SJSA1 (cell line): ENCODE measurements at places on chromosomes 3 and 15. TPM values are rescaled to one million over a fixed set of nuclear protein-coding genes. Genes with fewer than 3 reads are reported as not detected.

DNA sequence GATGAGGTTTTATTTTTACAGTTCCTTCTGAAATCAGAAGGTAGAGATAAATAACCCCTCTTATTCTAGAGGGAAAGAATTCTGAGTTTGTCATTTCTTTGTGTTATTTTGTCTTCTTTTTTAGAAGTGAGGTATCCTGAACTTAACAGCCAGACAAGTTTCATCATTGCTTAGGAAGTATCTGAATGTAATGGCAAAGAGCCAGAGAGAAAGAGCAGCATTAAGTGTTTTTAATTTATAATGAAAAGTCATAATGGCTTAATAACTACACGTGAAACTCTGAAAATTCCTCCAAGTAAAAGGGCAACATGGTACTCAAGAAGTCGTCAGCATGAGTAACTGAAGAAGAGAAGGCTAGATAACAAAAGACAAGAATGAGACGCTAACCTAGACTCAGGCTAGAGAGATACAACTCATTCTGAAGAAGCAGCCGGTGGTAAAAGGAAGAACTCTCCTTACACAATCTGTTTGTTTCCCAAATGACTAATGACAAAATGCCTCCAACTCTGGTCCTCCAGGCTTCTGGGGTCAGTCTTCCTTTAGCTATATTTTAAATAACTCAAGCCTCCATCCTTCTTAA, 116.2 kb upstream of the NECTIN3 start:
- DNase-seq = no peak

LMCD1 gene
- 6.0 and 15.6 TPM in 2 replicates for total RNA-seq

DNA sequence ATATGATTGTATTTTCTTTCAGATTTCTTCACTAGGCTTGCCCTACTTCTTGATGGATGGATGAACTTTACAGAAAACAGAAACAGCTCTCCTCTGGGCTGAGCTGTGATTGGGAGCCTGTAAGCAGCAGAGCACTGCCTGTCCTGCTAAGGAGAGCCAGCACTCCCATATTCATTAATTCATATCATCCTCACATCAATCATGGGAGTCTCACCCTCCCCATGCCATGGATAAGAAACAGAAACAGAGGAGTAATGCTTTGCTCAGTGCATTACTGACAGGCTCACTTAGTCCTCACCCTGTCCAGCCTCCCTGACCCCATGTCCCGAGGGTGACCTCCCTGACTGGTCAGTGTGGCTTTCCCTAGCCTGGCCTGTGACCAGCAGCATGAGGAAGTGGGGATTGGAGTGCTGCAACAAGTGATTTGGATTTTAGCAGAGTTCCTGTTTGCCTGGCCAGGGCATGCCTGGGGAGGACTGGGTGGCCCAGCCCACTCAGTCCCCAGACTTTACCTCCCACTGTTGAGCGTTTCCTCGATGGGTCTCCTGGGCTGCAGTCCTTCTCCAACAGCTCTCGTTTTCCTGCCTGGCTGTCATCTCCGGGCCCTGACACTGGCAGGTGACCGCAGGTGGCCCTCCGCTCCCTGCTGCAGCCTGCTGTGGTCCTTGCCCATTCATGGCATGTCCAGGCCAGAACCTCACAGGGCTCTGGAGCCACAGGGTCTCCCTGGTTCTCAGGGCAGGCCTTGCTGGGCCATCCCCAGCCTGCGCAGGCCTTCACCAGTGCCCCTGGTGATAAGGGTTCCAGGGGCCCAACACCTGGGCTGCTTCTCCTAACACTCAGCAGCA, 1.3 kb upstream of the TMIE start:
- DNase-seq = no peak

GRCh38 chr3:144241404-144241803, 269.8 kb downstream of the DIPK2A start:
- no peak for DNase-seq

SLC28A1 gene
- total RNA-seq = not detected in 2 replicates

KCNH8 gene
- not detected in 2 replicates for total RNA-seq

- DNase-seq = no peak
Observed at GRCh38 chr3:139482206-139482605, 5.9 kb upstream of the RBP2 start.

ADAMTS17 gene
- total RNA-seq = 0.32 and 0.50 TPM in 2 replicates

VPS18 gene
- total RNA-seq = 35.5 and 40.8 TPM in 2 replicates

ZNF619 gene
- total RNA-seq = 2.7 and 4.7 TPM in 2 replicates

DGKG gene
- total RNA-seq = 0.97 TPM in 1 of 2 replicates, not detected in the other

C2CD4B gene
- total RNA-seq = not detected in 2 replicates

DNA sequence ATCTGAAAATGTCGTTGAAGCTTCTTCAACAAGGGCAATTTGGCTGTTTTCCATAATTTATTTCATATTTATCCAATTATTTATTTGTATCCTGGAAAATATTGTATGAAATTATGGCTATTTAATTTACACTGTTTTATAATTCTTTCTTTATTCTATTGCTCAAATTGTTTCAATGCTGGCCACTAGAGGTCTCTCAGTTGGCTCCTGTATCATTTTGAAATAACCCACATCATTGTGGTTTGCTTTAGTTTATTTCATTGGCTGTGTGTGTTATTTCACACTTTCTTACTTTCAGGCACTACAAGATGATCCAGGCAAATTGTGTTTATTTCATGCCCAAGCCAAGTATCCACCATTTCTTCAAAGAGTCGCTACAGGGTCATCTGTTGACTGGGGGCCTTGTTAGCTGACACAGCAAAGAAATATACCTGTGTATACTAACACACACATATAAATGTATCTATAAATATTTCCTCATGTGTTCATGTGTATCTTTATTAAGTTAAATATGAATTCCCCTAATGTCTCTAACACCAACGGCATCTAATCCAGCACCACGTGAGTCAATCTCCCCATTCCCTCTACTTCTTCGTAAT, 86.2 kb downstream of the NPAP1 start:
- no peak for DNase-seq

ARHGEF26 gene
- 12.0 and 14.9 TPM in 2 replicates for total RNA-seq

DNA sequence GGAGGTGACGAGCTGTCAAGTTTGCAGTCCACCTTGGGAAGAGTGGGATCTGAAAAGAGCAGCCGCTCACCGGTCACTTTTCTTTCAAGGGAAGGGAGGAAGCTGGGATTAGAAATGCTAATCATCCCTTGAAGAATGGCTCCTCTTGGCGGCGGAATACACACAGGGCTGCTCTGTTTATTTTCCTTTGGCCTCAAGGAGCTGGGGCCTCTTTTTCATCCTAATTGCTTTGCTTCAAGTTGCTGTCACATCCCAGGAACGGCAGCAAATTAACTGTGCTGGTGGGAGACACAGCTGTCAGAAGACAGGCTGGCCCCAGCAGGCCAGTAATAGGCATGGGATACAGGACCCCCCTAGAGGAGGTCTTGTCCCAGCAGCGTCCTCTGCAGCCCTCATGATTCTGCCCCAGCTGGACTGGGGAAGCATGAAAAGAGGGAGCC, 6.7 kb downstream of the KBTBD13 start:
- peak; percentile 67 for DNase-seq

DNA sequence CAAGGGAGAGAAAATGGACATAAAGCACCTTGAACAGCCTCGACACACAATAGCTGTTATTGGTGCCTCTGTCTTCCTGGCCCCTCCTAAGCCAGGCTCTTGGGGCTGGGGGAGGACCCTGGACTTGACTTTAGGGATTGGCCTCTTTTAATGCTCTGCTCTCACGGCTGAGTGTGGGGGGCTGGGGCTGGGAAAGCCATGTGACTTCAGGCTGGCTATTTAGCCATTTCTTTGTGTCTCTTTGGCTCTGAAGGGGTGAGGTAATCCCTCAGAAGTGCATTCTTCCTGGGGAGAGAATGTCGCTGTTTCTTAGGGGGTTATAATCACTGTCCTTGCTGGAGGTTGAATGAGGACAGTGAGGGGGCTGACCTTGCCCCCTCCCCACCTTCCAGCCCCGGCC, 26.2 kb downstream of the MAGEF1 start:
- DNase-seq = no peak

- DNase-seq = no peak
Observed at GRCh38 chr3:177181418-177181817, 15.9 kb downstream of the TBL1XR1 start.
